Trophoblast cell (in vitro differentiated cells and primary cell): ENCODE measurements at places on chromosomes 7 and 10.

DNA sequence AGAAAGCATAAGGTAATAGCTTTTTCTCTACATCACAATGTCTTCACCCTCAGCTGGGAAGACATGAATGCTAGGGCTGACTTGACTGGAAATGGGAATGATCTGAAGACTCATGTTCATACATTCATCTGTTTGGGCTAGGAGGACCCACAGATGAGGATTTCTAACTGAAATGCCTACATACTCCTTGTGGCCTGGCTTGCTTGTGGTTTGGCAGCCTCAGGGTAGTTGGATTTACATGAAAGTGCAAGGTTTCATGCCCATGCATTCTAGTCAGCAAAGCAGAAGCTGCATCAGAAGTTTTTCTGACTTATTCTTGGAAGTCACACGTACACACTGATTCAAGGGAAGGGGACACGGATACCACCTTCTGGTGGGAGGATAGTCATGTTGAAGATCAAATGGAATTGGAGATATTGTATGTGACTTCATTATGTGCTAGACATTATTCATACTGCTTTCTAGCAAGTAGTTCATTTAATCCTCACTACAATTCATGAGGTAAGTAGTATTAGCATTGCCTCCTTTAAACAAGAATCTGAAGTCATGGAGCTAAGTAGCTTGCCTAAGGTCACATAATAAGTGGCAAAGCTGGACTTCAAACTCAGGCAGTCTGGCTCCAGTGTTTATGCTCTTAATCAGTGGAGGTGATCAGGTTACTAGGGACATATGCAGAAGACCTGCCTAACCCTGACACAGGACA lies 957.0 kb downstream of the LRMDA start:
- no peak for DNase-seq

DNA sequence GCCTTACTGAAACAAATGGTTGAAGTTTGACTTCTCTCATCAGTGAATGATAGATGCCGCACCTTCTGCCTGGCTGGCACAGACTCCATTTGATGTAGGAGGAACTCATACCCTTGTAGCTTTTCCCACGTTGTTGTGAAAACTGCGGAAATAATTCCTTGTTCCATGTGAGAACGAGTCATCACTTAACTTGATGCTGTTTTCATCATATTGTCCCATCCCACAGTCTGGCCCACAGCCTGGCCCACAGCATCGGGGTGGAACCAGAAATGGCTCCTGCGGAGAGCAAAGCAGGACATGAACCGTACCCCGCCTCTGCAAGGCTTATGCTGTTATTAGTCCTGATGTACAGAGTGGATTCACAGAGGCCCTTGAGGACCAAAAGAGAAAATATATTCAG lies 587.0 kb downstream of the SDK1 start:
- DNase-seq, result no peak

- DNase-seq, result no peak
Observed at GRCh38 chr7:89771003-89771636, 383.1 kb upstream of the STEAP1 start.

- DNase-seq, result no peak
Observed at GRCh38 chr10:12649012-12649584, 299.8 kb downstream of the CAMK1D start.

DNA sequence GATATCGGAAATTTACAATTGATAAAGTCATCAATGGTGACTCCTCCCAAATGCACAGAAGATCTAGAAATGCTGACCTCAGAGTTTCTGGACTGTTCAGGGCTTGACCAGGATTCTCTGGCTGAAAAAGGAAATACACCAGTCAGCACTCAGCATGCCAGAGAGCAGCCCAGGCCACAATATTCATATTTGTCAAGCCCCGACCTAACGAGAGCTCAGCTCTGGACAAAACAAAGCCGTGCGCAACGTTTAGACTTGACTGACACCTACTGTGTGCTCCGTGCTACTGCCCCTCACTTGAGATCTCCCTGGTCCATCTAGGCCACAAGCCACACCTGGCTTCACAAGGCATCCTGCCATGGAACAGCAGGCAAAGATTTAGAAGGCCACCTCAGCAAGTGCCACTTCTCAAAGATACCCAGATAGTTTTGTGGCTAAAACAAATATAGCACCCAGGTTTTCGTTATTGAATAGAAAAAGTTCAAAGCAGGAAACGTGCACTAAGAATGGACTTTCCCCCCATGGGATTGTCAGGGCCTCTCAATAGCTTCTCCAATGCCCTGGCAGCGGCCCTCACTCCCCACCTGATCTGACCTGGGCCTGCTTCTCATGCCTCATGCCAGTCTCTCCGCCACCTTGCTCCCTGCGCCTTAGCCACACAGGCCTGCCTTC lies 218.3 kb downstream of the FAM107B start:
- DNase-seq, result no peak

- DNase-seq, result peak; percentile 14
Observed at GRCh38 chr7:54349229-54349628, 192.9 kb upstream of the VSTM2A start.

GRCh38 chr10:90930971-90931871 lies 10.3 kb upstream of the ANKRD1 start:
- DNase-seq, result no peak

GRCh38 chr7:27933671-27934565 lies 194.0 kb downstream of the TAX1BP1 start:
- no peak for DNase-seq

GRCh38 chr7:152851881-152852417 lies 92.4 kb downstream of the ACTR3B start:
- no peak for DNase-seq

- DNase-seq, result peak; percentile 84
Observed at GRCh38 chr10:31075434-31075833, 43.8 kb upstream of the ZNF438 start.

DNA sequence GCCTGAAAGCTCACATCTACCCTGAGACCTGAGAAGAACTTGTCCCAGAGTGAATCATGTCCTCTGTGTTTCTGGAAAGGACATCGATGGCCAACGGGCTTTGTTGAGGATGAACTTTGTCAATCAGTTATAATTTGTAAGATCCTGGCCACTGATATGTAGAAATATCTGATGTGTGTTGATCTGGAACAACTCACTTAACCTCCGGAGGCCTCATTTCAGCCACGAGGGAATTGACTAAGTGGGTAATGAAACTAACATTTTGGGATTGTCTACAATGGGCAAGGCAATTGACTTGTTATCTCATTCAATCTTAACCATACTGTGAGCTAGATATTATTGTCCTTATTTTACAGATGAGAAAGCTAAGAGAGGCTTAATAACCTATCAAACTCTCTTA lies 468.1 kb upstream of the NRP1 start:
- no peak for DNase-seq

GRCh38 chr7:142401951-142402350 lies 144.1 kb upstream of the PRSS58 start:
- DNase-seq, result no peak

DNA sequence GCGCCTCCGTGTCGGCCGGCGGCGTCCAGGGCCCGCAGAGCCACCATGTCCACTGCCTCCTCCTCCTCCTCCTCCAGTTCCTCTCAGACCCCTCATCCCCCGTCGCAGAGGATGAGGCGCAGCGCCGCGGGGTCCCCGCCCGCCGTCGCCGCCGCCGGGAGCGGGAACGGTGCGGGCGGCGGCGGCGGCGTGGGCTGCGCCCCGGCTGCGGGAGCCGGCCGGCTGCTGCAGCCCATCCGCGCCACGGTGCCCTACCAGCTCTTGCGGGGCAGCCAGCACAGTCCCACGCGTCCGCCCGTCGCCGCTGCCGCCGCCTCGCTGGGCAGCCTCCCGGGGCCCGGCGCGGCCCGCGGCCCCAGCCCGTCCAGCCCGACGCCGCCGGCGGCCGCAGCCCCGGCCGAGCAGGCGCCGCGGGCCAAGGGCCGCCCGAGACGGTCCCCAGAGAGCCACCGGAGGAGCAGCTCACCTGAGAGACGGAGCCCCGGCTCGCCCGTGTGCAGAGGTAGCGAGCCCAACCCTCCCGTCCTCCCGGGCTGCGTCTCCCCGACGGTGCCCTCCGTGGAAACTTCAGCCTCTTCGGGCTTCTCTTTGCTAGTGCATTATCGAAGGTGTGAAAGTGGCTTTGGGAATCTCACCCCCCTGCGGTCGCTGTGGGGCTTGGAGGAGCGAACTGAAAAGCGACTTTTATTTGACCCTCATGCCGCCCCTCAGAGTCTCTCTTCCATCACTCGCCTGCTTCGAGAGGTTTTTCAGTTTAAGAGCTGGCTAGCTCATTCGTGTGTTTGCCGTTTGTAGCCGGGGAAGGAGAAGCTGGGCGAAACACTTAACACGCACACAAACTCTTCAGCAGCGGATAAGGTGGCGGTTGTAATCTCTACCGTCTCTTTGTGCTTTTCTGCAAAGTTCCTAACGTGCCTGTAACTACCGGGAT lies 975 bp downstream of the GLCCI1 start:
- DNase-seq, result peak; percentile 17

- DNase-seq, result no peak
Observed at GRCh38 chr7:148304083-148304335, 286.6 kb upstream of the C7orf33 start.

GRCh38 chr7:20661884-20662283 lies 46.4 kb downstream of the ABCB5 start:
- DNase-seq, result no peak

DNA sequence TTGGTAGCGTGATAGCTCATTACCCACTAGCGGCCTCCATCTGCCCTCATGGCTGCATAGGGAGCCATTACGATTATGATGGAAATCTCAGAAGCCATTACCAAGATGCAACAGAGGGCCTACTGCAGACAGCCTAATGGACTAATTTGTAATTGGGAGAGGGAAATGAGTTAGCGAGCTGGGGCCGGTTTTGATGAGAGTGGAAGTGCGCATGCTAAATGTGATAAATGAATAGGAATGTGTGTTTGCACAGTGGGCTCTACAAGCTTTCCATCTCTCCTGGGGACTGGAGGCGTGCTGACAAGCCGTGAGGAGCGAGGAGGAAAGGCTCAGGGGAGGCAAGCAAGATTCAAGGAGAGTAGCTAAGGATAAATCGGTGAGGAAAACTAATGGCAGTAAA lies 644.5 kb upstream of the GALNT17 start:
- DNase-seq, result no peak

DNA sequence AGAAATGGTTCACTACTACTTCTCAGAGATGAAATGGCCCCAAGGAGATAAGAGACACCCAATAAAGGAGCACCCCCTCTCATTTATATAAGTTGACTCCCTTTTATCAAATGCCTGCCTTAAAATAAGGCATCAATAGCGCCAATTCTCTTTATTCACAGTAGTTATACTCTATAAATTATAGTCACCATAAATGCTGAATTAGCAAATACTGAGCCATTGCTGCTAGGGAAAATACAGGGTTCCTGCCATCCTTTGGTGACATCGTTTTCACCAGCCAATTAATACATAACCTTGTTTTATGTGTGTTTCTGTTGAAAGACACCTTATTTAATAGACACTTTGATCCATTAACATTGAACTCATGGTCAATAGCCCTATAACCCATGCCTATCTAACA lies 28.6 kb downstream of the DCLRE1C start:
- DNase-seq, result no peak
